Stimulated activated CD4-positive, alpha-beta T cell treated with anti-CD3 and anti-CD28 coated beads, Interleukin-12 subunit alpha, Interleukin-12 subunit beta, amount 100 ng/mL, for 4 hours (primary cell): ENCODE measurements at places on chromosomes 11 and 22.

- no peak for DNase-seq
These were observed 1.8 kb upstream of the OR5B21 start for GRCh38 chr11:58509748-58510147.

DNA sequence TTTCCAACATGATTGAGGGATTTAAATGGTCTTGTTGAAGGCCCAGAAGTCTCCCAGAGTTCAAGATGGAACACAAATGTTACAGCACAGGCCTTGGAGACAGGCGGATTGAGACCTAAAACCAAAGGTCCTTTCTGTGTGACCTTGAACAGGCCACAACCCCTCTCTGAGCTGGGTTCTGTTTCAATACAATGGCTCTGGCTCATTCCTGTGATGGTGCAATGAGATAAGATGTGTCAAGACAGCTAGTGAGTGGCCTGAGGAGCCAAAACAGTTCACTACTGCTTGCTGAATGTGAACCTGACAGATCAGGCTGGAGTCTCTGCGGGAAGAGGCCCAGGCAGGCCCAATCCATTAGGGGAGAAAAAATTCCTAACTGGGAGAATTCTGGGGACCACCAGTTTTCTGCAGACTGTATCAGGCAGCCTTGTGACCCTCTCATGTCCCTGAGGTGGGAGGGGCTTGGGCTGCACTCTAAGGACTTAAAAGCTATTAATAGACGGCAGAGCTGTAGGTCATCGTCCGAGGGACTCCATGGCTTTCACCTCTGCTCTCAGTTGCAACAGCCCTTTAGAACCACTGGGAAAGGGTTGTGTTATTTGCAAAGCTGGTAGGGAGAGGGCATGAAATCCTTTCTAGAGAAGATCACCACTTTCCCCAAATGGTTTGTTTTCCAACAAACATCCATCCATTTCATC lies 126.1 kb upstream of the TEAD1 start:
- DNase-seq: no peak

DNA sequence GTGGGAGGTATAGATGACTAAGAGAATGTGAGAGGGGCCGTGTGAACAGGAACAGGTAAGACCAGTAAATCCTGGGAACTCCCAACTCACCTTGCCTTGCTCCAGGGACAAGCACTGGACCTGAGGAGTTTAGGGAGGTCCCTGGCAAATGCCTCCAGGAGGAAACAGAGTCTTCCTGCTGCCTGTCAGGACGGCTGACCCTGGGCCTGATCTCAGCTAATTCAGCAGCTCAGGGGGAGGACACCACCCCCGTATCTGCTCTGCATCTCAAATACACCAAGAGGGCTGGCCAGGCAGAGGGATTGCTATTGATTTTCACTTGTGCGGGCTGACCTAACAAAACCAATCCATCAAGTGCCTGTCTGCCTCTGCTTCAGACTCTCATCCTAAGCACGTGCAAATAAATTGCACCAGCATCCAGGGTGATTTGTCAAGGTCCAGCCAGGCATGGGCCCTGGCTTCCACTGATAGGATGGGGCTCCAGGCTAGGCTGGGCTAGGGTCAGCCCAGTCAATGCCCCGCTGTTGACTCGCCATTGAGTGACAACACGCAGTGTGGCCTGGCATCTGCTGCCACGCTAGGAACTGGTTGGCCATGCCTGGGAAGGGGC lies 20.3 kb downstream of the UQCR10 start:
- no peak for DNase-seq

GRCh38 chr11:79336797-79337517 lies 103.9 kb downstream of the TENM4 start:
- DNase-seq: no peak

DNA sequence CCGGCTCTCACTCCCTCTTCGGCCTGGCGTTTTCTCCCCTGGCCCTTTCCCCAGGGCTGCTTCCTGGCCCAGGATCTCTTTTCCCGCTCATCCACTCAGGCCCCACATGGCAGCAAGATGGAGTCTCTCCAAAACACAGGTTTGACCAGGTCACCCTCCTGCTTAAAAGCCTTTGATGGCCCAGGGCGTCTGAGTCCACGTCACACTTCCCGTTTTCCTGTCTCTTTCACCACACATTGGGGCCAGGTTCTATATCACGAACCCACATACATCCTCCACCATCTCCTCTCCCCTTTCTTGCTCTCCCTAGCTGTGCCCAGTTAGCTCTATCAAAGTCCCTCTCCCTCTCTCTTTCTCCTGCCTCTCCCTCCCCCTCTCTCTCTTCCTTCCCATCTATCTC lies 7.8 kb upstream of the LRRC32 start:
- no peak for DNase-seq

DNA sequence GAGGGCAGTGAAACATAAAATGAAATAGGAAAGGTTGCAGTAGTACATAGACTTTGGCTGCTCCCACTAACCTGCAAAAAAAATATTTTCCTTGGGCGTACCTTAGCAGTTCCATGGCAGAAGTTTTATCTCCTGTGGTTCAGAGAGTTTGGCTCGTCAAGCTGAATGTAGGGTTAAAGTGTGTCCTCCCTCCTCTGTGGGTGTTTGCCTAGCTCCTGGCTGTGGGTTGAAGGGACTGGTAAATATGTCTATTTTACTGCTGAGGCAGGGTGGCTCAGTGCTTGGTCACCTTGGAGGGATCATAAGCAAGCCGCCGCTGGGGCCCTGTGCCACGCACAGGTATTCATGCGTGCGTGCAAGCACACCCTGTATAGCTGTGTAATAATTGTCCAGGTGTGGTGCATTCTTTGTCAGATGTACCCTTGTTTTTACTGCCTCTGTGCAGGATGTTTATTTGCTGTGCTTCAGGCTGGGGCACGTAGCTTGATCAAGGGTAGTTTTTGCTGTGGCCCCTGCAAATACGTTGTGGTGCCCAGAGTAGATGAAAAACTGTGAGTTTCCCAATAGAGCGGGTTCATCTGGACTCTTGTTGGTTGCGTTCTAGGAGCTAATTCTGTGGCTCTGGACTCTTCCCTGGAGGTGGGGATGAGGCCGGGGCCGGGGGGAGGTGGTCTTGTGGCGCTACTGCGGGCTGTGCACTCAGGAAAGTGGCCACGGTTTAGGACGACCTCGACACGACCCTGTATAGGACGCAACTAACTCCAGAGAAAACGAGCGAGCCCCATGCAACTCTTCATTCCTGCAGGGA lies 732 bp upstream of the SORL1 start:
- no peak for DNase-seq

- DNase-seq: no peak
These were observed 1147.1 kb upstream of the TENM4 start for GRCh38 chr11:80587906-80588305.

DNA sequence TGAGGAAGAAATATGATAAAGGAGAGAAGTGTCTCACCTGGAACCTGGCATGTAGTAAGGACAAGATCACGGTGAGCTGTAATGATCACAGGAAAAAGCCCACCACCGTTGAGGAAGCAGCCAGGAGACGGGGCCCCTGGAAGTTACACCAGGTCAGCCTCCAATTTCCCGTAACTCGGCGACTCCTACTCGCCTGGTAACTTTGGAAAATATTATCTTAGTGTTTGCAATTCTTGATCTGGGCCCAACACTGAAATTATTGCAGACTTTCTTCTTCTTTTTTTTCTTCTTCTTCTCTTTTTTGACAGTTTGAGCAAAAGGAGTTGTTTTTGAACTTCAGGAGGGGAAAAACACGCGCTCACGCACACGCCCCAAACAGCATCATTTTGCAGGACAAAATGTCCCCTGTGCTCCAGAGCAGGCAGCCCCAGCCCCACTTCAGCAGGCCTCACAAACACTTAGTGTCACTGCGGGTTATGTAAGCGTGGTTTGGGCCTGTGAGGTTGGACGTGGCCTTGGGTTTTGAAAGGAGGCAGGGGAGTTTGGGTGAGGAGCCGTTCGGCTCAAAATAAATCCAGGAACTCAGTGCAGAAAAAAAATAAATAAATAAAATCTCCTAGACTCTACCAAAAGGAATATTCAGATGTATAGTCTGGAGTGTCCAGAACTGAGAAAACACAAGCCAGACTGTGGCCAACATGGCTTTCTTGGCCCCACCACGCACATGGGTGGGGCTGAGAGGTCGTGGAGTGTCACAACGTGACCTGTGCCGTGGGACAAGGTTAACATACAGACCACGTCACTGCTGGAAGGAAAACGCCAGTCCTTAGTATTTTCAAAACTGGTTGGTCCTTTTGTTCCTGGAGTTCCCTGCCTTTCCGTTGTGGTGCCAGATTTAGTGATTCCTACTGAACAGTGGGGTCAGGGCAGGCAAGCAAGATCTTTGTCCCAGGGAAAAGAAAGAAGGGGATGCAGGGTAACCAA lies 26.3 kb upstream of the MN1 start:
- no peak for DNase-seq

- no peak for DNase-seq
These were observed 29.0 kb upstream of the PARVG start for GRCh38 chr22:44151676-44152075.

GRCh38 chr11:81104051-81104450 lies 1629.6 kb downstream of the FAM181B start:
- no peak for DNase-seq

- DNase-seq: no peak
These were observed 48.9 kb downstream of the ST3GAL4 start for GRCh38 chr11:126404367-126404766.

- no peak for DNase-seq
These were observed 13.0 kb upstream of the OPCML start for GRCh38 chr11:133545199-133545803.

DNA sequence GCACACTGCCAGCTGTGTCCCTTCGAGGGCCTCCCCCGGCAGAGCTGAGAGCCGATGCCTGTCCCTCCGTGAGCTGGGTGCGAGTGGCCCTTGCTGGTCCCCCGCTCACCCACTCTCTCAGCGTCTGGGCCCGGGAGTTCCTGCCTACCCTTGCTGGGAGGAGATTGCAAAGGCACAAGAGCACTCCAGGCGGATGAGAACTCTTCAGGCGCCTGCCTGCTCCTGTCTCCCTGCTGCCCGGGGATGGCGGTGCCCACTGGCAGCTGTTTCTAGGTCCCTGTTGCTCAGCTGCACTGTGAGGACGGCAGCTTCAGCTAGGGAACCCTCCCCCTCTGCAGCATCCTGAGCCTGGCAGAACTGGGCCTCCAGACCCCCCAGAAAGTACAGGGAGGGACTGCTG lies 61.1 kb downstream of the FLRT1 start:
- no peak for DNase-seq

GRCh38 chr11:126484266-126484665 lies 128.8 kb downstream of the ST3GAL4 start:
- DNase-seq: no peak

DNA sequence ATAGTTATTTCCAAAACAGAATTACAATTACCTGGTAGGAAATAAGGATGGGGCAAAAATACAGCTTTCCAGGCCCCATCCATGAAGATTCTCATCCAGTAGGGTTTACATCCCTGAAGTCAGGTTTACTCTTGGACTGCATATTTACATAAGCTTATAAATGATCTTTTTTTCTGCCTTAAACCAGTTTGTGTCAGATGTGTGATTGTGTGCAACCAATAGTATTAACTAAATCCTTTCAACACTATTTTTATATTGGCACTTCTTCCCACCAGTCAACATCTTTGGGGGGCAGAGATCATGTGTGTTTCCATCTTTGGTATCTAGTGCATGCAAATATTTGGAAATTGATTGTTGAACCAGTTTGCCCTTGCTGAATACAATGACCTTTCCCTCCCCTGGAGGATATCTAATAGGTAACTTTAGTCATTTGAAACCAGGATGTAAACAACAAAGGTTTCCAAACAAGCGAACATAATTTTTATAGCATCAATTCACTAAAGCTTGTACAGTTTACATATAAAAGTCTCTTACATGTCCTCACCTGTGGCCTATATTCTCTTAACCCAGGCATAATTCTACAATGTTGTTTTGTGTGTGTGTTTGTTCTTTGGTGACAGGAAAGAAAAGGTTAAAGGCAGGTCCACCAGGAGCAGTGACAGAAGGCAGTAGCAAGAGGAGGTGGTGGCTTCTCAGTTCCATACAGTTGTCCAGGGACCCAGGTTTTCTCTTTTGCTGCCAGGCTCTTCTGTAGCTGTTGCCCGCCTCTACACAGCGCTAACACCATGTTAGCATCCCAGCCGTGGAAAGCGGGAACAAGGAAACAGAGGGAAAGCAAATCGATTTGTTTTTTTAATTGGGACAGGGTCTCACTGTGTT lies 1.7 kb upstream of the ME3 start:
- DNase-seq: no peak

- no peak for DNase-seq
These were observed 163.6 kb downstream of the ST3GAL4 start for GRCh38 chr11:126518972-126519690.

DNA sequence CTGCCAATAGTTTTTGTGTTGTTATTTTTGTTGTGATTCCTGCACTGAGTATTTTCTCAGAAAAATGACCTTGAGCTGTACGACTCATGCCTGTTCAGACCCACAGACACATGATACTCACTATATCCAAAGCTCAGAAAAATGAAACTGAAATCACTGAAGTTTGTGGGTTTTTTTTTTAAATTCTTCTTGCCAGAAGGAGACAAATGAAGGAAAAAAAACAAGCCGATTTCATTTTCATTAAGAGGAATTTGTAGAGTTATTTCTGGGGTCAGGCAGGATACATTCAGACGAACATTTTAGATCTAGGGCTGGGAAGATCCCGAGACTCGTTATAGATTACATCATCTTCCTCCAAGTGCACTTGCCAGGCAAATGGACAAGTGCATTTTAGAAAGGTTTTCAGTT lies 60.4 kb downstream of the BMAL1 start:
- DNase-seq: no peak

DNA sequence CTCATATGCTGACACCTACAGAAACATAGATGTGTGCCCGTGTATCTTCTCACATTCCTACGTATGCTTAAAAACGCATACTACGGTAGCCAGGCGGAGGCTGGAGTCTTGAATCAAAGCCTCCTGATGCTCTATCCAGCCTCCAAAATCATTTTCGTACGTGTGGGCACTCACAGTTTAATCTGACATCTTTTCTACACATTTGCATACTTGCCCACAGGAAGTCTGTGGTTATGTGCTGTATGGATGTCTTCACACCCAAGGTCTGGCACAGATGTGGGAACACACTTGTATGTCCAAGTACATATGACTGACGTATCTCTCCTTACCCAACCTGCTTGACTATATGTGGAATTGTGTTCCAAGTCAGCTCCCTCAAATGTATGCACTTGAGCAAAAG lies 561.8 kb upstream of the CADM1 start:
- DNase-seq: no peak

DNA sequence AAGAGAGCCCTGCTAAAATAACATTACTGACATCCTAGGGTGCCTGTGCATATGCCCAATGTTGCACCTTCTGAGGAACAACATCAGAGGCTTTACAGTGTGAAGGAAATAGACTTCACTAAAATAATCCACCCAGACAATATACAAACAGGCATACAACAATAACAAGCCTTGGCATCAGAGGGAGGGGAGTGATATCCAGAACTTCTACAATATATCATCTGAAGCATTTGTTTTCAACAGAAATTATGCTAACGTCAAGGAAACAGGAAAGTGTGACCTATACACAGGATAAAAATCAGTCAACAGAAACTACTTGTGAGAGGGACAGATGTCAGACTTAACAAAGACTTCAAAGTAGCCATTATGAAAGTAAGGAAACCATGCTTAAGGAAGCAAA lies 81.3 kb downstream of the CTNND1 start:
- no peak for DNase-seq
